ENCODE measurements at places on chromosomes 5 and 9. TPM values are rescaled to one million over a fixed set of nuclear protein-coding genes. Genes with fewer than 3 reads are reported as not detected.

- H3K27me3 ChIP-seq: no peaks in the 10 kb centered on the region
- no peaks in the 10 kb centered on the region for H3K4me1 ChIP-seq
- peak overlapping the region; percentile 69 for H3K4me3 ChIP-seq
- no peak for DNase-seq
- no peaks in the 10 kb centered on the region for H3K36me3 ChIP-seq
Measured at GRCh38 chr5:145938776-145939539, 2.6 kb downstream of the SH3RF2 start.

GRCh38 chr5:96017951-96018350 lies 56.3 kb upstream of the ELL2 start:
- H3K4me1 ChIP-seq: no peaks in the 10 kb centered on the region
- DNase-seq: no peak
- no peak overlapping the region for H3K27ac ChIP-seq
- no peaks in the 10 kb centered on the region for H3K27me3 ChIP-seq
- no peak overlapping the region for H3K4me3 ChIP-seq
- no peaks in the 10 kb centered on the region for H3K36me3 ChIP-seq

Gene GDA
- total RNA-seq: 1.2 TPM

Gene CAVIN4
- 0.14 TPM for total RNA-seq

Gene TUSC1
- 17.9 TPM for total RNA-seq

Data from transverse colon (tissue), 4 donors.